ENCODE measurements at places on chromosomes 5 and 9.

- DNase-seq = no peak
Observed at GRCh38 chr5:856531-857425, 6.0 kb upstream of the ZDHHC11 start.

DNA sequence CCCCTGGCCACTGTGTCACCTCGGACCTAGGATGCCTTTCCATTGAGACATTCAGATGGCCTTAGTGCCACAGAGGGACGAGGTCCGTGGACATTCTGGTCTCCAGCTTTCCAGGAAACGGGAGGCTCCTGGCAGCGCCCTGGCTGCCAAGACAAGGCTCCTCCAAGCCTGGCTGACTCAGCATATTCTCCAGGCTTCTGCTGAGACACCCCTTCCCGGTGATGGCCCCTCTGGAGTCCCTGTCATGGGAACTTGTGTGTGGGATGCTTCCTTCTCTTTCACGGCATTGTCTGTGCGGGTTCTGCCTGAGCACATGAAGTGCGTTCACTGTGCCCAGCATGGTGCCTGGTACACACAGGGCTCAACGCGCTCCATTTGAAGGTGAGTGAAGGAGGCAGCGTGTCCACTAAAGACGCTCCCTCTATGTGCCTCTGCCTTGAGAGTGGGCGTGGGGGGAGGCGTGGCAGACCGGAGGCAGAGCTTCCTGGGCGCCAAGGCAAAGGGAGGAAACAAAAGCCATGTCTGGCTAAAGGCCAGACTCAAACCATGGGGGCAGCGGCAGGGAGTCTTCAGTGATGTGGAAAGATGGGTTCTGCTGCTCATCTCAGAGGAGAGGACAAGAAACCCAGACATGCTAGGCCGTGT is 46.4 kb upstream of the PRRC2B start:
- no peak for DNase-seq

DNA sequence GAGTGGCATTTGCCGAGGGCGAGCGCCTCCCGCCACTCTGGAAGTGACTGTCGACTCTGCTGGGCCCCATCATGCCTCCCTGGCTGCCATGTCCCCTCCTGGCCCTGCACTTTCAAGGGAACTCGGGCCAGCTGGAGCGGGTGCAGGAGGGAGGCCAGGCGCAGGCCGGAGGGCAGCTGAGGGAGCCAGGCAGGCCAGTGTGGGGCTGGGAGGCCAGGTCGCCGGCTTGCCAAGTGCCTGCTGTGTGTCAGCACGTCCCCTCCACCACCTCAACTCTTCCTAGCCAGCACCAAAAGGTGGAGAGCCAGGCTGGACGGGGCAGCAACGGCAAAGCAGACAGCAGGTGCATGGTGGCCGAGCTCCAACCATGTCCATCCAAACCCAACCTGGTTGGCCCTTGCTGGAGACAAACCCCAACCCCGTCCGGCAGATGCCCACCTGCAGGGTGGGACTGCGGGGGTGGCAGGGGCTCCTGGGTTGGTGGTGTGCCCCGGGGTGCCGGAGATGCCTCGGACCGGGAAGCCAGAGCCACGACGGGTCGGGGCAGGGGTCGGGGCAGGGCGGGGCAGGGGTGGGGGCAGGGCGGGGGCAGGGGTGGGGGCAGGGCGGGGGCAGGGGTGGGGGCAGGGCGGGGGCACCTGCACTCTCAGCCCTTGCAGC is 36.5 kb upstream of the EGFL7 start:
- DNase-seq = no peak

- no peak for DNase-seq
Observed at GRCh38 chr9:98107926-98108325, 11.1 kb downstream of the TRIM14 start.

DNA sequence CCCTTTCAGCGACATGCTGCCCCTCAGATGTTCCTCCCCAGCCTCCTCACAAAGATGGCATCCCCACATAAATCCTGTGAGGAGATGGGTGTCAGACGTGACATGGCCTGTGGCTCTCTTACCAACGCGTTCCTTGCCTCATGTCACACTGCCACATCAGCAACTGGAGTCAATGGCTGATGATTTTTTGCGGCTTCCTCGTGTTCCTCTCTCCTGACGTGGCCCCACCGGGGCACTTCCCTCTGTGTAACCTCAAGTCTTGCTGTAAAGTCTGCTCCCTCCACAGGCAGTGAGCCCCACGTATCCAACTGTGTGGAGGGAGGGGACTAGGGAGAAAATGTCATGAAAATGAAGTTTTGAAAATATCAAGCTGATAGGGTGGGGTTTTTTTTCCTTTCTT is 53.2 kb upstream of the SHISAL2B start:
- no peak for DNase-seq

GRCh38 chr5:4156889-4157288 is 561.3 kb downstream of the IRX1 start:
- no peak for DNase-seq

DNA sequence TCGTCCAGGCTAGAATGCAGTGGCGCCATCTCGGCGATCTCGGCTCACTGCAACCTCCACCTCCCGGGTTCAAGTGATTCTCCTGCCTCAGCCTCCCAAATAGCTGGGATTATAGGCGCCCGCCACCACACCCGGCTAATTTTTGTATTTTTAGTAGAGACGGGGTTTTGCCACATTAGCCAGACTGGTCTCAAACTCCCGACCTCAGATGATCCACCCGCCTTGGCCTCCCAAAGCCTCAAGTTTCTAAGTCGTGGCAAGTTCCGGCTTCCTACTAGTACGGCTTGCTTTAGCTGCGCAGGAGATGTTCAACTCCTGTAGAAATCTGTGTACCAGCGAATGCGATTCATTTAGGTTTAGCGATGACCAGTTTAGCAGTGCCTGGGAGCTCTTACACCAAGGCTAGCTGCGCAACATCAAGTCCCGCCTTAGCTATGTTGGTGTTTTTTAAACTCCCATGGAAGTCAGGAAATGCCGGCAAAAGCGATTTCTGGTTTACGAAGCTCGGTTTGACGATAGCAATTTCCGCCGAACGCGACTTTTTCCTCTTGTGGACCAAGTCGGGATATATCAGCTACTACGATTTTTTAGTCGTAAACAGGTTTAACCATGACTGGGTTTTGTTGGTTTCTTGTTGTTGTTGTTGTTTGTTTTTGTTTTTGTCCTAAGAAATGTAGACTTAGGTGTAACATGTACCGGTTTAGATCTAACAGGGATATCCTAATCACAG is 46.4 kb downstream of the ANXA2R start:
- no peak for DNase-seq

- peak; percentile 82 for DNase-seq
Observed at GRCh38 chr5:54087436-54087835, 222.9 kb downstream of the ARL15 start.

DNA sequence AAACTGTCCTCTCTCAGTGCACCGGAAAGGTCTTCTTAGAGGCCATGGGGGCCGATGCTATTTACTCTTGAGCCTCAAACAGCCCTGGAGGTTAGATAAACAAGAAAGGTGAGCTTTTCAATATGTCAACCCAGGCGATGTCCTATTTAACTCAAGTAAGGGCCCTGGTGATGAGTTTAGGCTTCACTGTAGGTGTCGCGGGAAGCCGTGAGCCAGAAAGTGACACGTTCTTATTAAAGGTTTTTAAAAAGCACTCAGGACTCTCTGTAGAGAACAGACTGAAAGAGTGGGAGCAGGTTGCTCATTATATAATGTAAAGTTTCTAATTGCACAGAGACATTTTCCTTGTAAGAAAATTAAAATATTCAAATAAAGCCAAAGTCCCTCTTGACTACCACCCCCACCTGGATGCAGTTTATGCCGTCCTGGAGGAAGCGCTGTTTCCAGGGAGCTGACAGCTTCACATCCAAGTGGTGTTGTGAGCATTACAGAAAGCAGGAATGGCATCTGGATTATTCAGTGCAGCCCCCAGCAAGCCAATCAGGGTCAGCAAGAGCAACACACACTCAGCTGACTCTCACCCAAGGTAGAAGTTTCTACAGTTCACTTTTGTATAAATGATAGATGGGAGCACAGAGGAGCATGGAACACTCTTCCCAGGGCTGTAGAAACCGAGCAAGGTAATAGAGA is 280.3 kb downstream of the DRD1 start:
- no peak for DNase-seq

- DNase-seq = no peak
Observed at GRCh38 chr9:121783521-121784507, 132.4 kb downstream of the DAB2IP start.
